Activated CD8-positive, alpha-beta memory T cell treated with anti-CD3 and anti-CD28 coated beads, Interleukin-2, amount 10 ng/mL, durations not matched to agents 7 days and 5 days (primary cell): ENCODE measurements at places on chromosomes 3 and 15. TPM values are rescaled to one million over a fixed set of nuclear protein-coding genes. Genes with fewer than 3 reads are reported as not detected.

DNA sequence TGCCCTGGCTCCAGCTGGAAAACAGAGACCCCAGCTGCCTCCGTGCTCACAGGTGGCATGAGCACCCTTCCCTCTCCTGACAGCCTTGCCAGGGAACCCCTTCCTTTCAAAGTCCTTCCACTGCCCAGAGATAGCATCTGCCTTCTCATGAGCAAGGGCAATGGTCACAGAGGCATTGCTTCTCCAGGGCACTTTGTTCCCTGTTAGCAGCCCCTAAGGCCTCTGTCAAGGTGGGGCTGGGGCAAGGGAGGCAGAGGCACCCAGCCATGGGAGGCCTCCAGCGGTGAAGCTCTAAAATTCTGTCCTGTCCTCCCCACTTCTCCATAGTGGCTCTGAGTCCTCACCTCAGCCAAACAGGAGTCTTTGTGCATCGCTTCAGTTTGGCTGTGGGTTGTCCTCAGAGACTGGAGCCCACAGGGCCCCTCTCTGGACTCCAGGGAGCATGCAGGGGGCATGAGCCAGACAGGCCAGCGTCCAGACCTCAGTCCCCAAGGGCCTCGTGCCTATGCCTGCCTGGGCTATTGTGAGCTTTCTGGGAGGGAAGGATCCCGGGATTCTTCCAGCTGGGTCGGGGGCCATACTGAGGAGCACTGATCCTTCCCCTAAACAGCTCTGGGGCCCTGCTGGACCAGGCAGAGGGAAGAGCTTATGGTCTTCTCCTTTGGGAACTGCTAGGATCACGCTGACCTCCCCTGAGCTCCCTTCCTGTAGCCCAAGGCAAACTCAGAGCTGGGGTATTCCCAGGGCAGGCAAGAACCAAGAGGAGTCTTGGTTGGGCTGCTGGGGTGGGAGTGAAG is 106.6 kb downstream of the DNAJB8 start:
- DNase-seq: no peak

- DNase-seq: no peak
Observed at GRCh38 chr15:97966924-97967620, 6.6 kb downstream of the ARRDC4 start.

DNA sequence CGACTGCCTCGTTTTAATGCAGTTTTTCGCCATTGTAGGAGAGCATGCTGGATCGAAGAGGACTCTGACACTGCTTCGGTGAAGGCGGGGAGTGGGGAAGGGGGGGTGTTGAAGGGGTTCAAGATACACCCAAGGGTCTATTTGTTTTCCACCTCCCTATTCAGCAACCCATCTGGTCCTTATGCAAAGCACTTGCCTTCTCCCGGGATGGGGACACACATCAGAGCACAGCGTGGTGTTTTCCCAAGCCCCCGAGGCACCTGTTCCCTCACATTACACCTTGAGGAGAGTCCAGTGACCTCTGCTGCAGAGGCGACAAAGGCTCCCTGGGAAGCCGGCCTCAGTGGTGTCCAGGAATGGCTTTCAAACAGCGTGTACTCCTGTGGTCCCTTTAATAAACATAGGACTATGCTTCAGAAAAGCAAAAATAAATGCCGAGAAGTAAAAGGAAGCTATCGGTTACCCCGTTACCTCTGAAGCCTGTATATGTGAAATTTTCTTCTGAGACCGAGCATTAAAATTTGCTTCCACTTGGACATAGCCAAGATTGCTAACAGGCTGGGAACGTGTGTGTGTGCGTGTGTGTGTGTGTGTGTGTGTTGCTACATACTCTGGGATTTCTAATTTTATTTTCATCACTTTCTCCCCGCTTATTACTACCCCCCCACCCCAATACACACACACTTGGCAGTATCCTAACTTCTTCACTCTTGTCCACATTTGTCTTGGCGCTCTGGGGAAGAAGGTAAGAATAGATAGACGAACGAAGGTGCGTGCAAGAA is 53.2 kb downstream of the CCDC54 start:
- no peak for DNase-seq

DZIP1L gene
- total RNA-seq: 0.56 TPM

DNA sequence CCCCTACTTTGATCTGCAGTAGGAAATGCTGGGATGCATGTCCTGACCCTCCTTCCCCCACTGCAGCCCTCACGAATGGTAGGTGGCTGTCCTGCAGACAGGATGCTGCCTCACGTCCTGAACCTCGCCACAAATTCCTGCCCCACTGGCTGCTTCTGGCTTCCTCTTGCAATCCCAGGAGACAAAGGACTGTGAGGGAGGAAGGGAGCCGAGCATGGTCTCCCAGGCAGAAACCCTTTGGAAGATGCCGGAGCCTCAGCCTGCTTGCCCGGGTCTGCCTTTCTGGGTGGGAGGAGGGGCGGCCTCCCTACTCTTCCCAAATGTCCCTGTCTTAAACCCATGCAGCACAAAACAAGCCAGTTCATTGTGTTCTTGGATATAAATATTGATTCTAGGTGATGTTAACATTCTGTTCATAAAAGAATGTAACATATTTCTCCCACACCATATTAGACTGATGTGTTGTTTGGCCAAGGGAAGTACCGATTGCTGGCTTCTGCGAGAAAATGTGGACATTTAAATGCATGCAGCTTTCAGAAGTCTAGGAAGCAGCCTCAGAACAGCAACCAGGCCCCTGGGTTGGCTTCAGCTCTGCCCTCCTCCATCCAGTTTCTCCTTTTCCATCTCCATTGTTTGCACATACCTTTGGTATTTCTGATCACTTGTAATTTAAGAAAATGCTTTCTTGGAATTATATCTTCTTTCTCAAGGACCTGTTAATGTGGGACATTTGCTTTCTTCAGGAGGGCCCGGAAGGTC is 75.3 kb downstream of the HMG20A start:
- DNase-seq: no peak

GOLGA6L10 gene
- 2.2 TPM for total RNA-seq

C3orf49 gene
- not detected for total RNA-seq

DNA sequence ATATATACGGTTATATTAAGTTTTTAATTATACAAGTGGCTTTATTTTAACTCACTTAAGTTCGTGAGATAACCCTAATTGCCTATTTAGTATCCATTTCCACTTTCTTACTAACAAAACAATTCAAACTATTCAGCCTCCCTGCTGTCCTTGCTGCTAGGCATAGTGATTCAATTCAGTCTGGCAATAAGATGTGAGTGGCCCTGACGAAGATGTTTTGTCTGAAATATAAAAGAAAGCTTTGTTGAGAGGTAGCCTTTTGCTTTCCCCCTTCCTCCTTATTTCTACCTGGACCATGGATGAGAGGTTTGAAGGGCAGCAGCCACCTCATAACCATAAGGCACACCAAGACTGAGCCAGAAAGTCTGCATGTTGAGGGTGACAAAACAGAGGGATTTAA is 89.3 kb upstream of the TRIM42 start:
- no peak for DNase-seq

GRCh38 chr3:141972399-141972798 is 96.0 kb downstream of the ATP1B3 start:
- DNase-seq: no peak

CCR9 gene
- total RNA-seq: 9.7 TPM

CSTA gene
- not detected for total RNA-seq

GRCh38 chr3:6516694-6517093 is 344.2 kb upstream of the GRM7 start:
- DNase-seq: no peak

SAMMSON gene
- total RNA-seq: not detected

GPR87 gene
- 0.53 TPM for total RNA-seq

DNA sequence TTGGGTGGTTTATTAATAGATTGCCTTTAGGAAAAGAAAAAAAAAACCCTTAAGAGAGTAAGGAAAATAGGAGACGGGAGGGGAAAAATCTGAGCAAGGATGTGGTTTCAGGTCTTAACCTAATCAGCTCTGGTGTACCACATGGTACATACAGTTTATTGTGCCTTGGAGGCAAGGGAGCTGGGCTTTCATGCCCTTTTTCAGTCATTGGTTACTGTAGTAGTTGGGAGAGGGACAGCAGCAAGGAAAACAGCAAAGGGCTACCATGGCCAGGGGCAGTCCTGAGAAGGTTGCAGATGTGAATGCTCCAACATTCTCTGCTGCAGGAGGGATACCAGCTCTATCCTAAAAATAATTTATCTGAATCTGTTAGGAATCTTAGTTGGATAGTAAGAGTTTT is 5.9 kb downstream of the CMC1 start:
- DNase-seq: no peak

- DNase-seq: no peak
Observed at GRCh38 chr15:77542491-77543001, 90.2 kb downstream of the LINGO1 start.

GRCh38 chr3:160564949-160565441 is 376 bp downstream of the KPNA4 start:
- DNase-seq: peak; percentile 75

DNA sequence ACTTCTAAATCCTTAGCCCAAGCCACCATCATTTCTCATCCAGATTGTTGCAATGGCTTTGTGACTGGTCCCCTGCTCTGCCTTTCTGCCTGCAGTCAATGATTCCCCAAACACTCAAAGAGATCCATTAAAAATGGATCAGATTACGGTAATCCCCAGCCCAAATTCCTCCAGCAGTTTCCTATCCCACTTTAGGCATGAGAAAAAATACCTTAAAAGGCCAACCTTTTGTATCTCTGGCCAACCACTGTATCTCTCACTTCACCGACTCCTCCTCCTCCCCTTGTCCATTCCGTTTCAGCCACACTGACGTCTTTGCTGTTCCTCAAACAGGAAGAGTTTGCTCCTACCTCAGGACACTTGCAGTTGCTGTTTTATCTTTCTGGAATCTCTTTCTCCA is 20.9 kb upstream of the IL1RAP start:
- no peak for DNase-seq

DNA sequence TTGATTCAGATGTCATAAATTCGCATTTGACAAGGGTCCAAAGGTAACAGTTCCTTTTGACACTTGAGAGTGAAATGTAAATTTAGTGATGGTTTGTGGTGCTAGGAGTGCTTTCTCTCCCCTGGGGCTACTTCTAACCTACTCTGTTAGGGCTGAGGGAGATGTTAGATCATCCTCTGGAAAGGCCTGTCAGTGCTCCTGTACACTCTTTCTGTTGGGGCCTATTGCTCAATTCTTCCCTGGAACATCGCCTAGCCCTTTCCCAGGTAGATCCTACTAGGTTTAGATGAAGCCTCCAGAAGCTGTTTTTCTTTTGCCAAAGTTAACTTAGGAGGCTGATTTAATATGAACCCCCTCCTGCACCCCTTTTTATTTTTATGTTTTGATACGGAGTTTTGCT is 1.4 kb downstream of the PCCB start:
- DNase-seq: peak; percentile 4

DNA sequence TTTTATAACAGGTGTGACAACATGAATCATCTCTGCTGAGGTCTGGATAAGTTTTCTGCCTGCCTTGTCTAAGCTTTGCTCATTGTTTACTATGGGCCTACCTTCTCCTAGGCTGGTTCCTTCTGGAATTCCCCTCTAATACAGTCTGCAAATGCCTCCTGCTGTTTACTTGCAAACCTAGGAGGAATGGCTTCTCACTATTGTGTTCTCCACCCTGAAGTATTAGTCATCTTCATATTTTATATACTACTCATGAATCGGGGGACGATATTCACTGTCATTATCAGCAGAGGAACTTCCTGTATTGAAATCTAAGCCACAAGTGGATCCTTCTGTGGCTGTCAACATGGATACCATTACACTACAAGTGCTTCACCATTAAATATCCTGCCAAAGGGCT is 154.8 kb downstream of the PLCL2 start:
- DNase-seq: no peak

DNA sequence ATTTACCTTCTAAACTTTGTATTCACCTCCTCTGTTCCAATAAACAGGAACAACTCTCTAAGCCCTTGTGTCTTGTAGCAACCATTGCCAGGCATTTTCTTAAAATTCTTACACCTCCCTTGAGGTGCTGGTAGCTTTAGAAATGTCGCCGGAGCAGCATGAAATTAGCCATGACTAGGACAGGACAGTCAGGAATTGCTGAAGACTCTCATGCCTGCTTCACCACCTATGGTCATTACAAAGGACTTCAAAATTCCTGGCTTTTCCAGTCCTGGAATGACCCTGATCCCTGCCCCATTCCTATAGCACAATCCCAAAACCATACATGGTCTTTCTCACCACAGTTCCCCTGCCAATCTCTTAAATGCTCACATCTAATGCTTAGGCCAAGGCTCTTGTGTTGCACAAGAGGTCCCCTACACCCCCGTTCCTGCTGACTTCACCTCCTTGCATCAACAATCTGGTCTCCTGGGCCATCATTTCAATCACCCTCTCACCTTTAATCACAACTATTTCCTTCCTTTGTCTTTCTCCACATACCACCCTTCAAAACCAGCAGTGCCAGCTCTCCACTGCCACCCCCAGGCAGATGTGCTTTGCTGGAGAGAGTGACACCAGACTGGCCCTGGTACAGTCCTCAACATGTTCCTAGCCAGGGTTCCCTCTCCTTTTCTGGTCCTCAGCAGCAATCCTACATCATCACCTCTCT is 113.2 kb upstream of the TJP1 start:
- DNase-seq: no peak

DNA sequence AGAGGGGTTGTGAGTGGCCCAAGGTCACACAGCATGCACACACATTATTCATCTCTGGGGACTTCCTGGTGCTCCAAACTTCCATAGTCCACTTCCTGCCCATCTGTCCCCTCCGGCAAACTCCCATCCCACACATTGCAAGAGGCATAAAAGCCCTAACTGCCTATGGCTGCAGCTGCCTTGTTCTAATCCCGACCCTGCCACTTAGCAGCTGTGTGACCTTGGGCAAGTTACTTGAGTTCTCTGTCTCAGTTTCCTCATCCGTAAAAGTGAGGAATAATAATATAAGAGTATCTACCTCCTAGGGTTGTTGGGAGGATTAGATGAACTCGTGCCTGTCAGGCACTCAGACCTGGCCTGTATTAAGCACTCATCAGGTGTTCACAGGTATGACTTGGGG is 84.2 kb downstream of the SMAD6 start:
- DNase-seq: no peak

GRCh38 chr15:68211656-68212320 is 6.7 kb upstream of the CALML4 start:
- no peak for DNase-seq

- DNase-seq: peak; percentile 77
Observed at GRCh38 chr3:120348065-120348990, 826 bp downstream of the LRRC58 start.

GPR160 gene
- total RNA-seq: 3.6 TPM

PYGO1 gene
- total RNA-seq: not detected

NRROS gene
- total RNA-seq: 37.5 TPM

- peak; percentile 37 for DNase-seq
Observed at GRCh38 chr15:99435113-99435695, 130.6 kb upstream of the MEF2A start.
